Activated T-helper 1 cell treated with anti-CD3 and anti-CD28 coated beads, Interleukin-12 subunit alpha, Interleukin-12 subunit beta, Interleukin-2, Interleukin-4 antibody, amounts not matched to agents 30 ng/mL and 10 ng/mL and 1 ng/mL, durations not matched to agents 14 hours and 24 hours and 36 hours (primary cell): ENCODE measurements at places on chromosomes 11 and 22. TPM values are rescaled to one million over a fixed set of nuclear protein-coding genes. Genes with fewer than 3 reads are reported as not detected.

ASCL2 gene
- total RNA-seq, result 0.42 and 0.54 TPM in 2 replicates

PACSIN2 gene
- 30.5 and 31.7 TPM in 2 replicates for total RNA-seq

TMPRSS4 gene
- total RNA-seq, result not detected in 2 replicates

KIRREL3 gene
- not detected in 2 replicates for total RNA-seq

CD6 gene
- 411 and 416 TPM in 2 replicates for total RNA-seq

XKR3 gene
- total RNA-seq, result not detected in 2 replicates

GGTLC2 gene
- total RNA-seq, result not detected in 2 replicates

CCDC116 gene
- total RNA-seq, result 0.54 and 0.73 TPM in 2 replicates

- DNase-seq, result no peak
Measured at GRCh38 chr22:30422481-30423300, 2.9 kb upstream of the MTFP1 start.

GRCh38 chr11:131899950-131900580 lies 529.6 kb downstream of the NTM start:
- no peak for DNase-seq

GRCh38 chr22:46747646-46748045 lies 9.6 kb upstream of the CERK start:
- DNase-seq, result no peak

DNA sequence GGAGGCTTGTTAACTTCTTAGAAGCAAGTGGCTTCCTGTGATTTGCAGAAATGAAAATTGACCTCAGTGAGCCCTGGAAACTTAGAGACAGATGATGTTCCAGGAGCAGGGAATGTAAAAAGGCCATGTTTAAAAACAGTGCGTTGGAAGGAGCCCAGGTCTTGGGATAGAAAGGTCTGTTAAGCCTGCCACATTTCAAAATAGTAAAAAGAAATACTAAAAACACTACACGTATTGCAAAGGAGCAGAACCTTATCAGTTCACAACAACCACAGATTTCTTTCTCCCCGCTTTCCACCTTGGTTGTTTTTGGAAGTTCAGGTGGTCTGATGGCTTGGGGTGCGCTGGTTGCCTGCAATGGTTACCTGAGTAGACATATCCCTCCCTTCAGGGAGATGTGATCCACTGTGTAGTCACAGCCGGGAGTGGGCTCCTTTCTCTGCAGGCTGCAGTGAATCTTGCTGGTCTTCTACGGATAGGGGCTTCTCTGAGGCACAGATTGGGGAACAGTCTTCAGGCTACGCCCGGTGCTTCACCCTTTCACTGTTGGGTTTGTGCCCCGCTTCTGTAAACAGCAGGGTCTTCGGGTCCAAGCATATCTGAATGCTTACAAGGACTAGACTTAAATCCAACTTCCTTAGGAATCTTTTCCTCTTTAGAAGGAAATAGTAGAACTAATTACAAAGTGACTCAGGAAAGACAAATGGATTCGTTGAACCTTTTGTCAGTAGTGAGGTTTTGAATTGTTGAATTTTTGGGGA lies 1.9 kb downstream of the TEAD1 start:
- no peak for DNase-seq

- DNase-seq, result peak; percentile 44
Measured at GRCh38 chr22:38843201-38843656, 599 bp downstream of the NPTXR start.

DNA sequence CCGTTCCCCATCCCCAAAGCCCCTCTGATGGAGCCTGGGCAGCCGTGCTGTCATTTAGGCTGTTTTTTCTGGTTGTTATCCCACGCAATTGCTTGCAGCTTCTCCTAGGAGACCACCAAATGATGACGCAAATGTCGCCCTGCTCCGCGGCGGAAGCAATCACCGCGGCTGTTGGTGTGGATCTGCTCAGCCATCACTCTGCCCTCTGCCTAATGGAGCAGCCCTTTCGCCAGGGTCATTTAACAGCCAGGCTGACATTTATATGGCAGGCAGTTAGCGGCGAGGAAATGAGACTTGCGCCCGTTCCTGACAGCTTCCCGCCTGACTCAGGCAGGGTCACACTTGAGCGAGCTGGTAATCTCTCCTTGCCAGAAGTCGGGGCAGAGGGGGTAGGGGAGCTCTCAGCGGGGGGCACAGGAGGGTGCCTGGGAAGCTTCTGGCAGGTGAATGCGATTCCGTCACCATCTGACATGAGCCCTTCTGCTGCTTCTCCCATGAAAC lies 97.9 kb upstream of the RTL6 start:
- no peak for DNase-seq

GRCh38 chr11:34181251-34181650 lies 75.8 kb downstream of the NAT10 start:
- no peak for DNase-seq

GRCh38 chr11:70072861-70073755 lies 5.0 kb upstream of the ANO1 start:
- DNase-seq, result no peak

DNA sequence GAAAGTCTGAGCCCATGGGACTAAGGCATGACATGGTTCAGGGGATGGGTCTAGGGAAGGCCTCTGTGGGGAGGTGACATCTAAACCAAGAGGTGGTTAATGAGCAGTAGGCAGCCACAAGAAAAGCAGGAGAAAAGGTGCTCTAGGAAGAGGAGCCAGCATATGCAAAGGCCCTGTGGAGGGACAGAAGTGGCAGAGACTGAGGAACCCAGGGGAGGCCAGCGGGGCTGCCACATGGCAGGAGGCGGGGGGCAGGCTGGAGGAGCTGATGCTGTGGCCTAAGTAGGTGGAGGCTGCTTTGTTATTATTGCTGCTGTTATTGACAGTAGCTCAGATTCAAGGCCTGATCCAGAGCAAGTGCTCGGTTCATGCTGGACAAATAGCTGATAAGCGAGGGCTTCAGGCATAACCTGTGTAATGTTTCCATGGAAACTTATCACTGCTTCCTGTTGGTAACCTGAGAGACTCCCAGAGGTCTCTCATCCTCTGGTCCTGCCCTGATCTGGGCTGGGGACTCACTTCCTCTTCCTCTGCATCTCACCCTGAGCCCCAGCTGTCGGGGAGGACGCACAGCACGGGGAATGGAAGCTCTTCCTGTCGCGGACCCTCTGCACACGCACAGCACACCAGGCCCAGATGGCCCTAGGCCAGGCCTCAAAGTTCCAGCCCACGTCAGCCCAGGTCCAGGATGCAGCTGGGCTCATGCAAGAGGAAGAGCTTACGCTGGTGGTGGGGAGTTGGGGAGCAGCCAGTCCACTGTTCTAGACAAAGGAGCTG lies 75.2 kb upstream of the TP53I11 start:
- DNase-seq, result no peak

GRCh38 chr11:13680501-13681264 lies 12.2 kb downstream of the FAR1 start:
- DNase-seq, result no peak

- no peak for DNase-seq
Measured at GRCh38 chr11:75813622-75814039, 1.4 kb upstream of the UVRAG start.

DNA sequence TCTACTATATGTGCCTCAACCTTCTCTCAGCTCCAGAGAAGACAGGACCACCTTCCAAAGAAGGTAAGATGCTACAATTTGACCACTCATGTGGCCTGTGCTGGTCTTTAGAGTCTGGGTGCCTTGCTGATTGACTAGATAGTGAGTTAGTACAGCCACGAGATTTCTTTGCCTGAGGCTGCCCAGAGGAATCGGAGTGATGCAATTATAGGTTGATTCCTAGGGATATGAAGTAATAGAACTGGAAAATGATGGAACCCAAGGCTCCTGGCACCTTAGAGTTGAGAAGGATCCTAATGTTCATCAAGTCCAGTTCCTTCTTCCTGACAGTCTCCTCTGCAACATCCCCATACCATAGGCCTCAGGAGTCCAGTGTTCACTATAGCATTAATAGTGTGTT lies 46.5 kb upstream of the CCDC134 start:
- no peak for DNase-seq

- DNase-seq, result no peak
Measured at GRCh38 chr11:76962583-76963416, 71.4 kb upstream of the B3GNT6 start.

DNA sequence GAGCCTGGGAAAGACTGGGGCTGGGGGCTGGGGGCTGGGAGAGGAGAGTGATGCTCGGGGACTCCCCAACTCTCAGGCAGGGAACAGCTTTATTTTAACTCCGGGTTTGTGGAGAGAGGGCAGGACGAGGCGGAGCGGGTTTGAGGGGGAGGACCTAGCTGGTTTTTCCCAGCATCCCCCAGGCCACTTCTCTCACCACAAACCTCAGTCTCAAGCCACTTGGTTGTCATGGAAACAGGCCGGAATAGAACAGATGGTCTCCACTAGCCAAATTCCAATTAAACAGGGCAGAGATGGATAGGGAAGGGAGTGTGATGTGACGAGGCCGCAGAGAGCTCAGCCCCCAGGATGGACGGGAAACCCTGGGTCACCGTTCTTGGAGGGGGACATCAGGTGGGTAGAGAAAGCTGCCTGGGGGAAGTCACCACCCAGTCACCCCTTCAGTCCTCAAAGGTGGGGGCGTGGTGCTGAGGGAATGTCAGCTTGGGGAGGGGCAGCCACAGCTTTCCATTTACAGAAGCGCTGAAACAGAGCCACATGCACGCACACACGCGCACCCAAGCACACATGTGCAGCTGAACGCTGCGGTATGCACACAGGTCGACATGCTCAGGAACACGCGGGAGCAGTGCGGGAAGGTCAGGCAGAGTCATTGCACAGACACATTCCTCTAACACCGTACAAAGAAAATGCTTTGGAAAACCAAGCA lies 19.2 kb downstream of the NECTIN1 start:
- no peak for DNase-seq

- DNase-seq, result no peak
Measured at GRCh38 chr11:17148536-17148935, 59.2 kb downstream of the PIK3C2A start.

DNA sequence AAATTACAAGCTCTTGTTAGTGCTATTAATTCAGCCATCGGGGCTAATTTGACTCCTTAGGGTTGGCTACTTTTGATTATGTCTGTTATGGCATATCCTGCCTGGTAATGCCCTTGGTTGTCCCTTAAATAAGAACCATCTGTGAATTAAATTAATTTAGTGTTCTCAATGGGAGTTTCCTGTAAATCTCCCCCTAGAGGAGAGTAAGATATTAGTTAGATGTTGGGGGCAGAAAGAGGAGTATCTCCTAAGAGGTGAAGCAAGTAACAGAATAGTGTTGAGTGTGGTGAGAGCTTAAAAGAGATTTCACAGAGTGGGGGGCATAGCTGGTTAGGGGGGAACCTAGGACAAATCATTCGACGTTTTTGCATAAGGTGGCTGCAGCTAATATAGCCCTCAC lies 1126.9 kb downstream of the JRKL start:
- no peak for DNase-seq

DNA sequence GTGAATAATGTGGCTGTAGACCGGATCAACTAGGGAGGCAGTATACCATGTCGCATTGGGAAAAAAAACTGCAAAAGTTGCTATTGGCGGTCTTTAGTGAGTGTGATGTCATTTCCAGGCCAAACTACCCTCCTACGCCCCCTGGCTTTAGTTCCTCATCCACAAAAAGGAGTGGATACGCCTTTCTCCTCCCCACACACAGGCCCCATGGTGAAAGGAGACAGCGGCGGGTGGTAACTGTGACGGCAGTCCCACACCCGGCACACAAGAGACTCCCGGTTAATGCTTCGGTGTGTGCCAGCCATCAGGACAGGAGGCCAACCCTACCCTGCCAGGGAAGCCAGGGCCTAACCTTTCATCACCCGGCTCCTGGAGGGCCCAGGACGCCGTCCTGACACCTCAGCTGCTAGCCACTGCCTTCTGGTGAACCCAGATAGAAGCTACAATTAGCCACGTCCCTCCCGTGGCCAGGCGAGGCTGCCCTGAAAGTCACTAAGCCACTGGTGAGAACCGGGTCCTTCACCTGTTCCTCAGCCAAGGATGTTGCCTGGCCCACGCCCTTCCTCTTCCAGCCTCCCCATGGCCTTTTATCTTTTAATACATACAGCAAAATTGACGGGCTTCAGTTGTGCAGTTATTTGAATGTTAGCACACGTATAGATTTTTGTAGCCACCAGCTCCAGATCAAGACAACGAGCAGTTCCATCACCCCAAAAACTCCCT lies 10.8 kb downstream of the TP53I11 start:
- DNase-seq, result no peak

DNA sequence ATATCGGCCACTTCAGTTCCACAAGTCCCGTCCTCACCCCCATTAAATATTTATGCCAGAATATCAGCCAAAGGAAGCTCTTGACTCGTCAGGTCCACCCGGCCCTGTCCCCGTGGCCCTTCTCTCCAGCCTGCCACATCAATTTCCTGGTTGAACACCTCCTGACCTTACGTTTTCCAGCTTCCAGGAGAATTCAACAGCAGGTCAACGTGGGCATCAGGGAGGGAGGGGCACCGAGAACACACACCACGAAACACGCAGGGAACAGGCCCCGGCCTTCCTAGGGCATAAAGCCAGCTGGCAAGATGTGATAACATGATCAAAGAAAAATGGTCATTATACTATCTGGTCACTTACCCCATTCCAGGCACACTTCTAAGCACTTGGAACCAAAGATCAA lies 15.3 kb downstream of the SULT4A1 start:
- DNase-seq, result no peak

GRCh38 chr22:34502821-34503220 lies 563.1 kb upstream of the ISX start:
- no peak for DNase-seq

GRCh38 chr22:37827056-37827455 lies 3.9 kb downstream of the GALR3 start:
- no peak for DNase-seq

DNA sequence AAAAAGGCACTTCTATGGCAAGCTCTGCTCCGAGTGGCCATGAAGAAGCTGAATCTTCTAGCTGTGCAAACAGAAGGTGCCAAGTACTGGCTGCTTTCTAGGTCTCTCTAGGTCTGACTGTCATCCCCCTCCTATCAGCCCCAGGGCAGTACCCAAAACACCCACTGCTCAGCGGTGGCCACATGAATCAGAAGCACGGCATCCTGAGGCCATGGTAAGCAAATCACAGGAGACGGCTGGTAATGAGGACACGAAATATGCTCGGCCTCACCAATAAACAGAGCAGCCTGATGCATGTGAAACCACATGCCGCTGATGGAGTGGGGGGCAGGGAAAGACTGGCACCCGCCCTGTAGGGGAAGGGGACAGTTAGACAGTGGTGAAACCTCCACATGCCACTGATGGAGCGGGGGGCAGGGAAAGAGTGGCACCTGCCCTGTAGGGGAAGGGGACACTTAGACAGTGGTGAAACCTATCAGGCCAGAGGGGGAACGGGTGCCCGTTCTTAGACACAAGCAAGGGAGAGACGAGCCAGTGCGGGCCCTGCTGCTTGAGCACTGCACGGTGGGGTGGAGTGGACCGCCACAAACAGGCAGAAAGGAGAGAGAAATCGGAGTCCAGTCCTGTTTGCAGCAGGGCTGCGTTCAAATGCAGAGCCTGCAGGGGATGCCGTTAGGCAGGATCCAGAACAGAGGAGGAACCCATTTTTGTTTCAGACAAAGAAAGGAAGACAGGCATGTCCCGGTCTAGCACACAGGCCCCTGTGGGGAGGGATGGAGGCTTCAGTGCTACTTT lies 29.9 kb upstream of the MOB2 start:
- no peak for DNase-seq

- no peak for DNase-seq
Measured at GRCh38 chr11:124153821-124154220, 29.3 kb upstream of the OR10D3 start.
